H7 (cell line): ENCODE measurements at places on chromosomes 7 and 10.

DNA sequence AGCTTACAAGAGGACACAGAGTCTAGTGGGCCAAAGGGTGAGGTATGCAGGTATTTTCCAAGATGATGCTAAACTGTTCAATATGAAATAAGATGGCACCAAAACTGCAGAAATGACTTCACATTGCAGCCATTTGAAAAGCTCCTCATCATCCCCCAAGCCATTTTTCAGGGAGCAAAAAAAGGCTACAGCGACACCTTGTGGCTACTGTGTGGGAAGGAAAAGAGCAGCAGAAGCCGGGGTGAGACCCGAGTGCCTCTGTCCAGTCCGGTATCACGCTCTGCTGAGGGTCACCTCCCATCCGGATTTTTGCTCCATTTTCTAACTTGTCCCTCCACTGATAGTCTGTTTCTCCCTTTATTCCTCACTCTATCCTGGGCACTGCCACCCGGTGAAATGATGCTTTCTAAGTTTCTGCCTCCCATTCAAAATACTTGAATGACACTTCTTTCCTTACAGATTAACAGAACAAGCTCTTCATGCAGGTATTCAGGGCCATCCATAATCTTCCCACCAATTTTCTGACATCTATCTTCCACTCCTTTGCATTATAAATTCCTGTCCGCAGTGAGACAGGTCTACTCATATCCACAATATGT is 220.2 kb downstream of the DGKI start:
- DNase-seq: peak; percentile 69

GRCh38 chr7:159136846-159137245 is 7.8 kb downstream of the VIPR2 start:
- DNase-seq: no peak

DNA sequence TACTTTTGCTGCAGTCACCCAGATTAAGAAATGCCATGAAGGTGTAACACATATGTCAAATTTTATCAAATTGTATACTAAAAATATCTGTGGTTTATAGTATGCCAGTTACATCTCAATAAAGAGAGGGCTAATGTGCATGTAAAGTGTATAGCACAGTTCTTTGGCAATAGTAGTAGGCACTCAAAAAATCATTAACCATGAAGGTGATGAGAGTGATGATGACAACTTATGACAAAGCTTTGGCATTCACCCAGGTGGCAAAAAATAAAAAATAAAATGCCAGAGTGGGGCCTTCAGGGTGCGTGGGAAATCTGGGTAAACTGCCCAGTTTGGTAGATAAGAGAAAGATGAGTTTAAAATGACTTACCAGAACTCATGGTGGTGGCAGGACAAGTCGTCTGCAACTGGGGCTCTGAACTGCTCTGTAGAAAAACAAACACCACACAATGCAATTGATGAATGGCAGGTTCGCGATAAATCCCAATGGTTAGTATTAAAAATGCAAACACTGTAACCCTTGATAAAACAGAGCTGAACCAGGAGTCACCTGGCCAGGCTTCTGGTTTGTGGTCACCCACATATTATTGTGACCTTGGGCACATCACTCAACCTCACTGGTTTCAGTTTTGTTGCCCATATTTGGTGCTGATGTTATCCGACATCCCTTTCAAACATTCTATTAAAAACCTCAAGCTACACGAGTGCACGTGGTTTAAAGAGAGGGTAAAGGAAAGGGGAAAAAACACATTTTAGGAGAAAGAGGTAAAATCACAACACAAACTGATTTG is 120.2 kb downstream of the SORBS1 start:
- DNase-seq: no peak

- DNase-seq: peak; percentile 5
These were observed 617.2 kb downstream of the GRM8 start for GRCh38 chr7:126635545-126635944.

GRCh38 chr10:132451506-132452215 is 54.7 kb downstream of the PWWP2B start:
- DNase-seq: peak; percentile 65

DNA sequence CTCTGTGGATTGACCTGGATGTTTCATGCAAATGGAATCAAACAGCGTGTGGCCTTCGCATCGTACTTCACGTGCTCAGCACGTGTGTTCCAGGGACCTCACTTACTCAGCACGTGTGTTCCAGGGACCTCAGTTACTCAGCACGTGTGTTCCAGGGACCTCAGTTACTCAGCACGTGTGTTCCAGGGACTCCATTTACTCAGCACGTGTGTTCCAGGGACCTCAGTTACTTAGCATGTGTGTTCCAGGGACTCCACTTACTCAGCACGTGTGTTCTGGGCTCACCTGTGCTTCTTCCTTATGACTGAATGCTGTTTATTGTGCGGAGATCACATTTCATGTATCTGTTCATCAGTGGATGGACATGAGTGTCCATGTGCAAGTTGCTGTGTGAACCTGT is 22.0 kb downstream of the INPP5A start:
- DNase-seq: no peak

DNA sequence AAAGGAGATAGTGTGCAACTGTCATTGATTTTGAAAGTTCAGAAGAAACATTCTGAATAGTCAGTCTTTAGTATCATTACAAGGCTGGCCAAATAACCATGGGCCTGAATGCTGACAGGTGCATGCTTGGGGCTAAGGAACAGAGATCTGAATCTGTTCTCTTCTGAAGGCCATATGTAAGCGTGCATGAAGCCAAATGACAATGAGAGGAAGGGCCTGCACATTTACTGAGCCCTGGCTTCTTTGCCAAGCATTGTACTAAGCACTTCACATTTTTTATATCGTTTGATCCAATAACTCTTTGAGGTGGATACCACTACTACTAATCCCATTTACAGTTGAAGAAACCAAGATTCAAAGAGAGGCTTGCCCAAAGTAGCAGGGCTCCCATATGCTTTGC is 22.5 kb upstream of the TIAL1 start:
- no peak for DNase-seq

- DNase-seq: no peak
These were observed 13.6 kb downstream of the PDLIM1 start for GRCh38 chr10:95277201-95277570.
